Activated T-helper 1 cell treated with anti-CD3 and anti-CD28 coated beads, Interleukin-2, amount 50 U/mL, for 16 hours (primary cell): ENCODE measurements at places on chromosomes 1 and 21.

DNA sequence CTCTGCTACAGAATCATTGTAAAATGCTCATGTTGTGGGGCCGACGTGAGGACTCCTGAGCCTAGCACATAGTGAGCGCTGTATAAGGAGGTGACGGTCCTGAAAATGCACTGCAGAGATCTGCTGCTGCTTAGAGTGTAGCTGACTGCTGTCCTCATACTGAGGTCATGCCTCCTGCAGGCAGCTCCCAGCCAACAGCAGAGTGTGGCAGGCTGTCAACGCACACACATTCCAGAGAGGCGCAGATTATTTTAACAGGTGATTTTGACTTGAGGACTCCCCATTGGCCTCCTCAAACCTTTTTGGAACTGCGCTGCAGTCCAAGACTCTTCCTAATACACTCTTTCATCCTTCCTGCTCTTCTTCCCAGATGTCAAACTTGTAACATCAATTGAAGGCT, 119.8 kb upstream of the KCNJ6 start:
- DNase-seq, result no peak

DNA sequence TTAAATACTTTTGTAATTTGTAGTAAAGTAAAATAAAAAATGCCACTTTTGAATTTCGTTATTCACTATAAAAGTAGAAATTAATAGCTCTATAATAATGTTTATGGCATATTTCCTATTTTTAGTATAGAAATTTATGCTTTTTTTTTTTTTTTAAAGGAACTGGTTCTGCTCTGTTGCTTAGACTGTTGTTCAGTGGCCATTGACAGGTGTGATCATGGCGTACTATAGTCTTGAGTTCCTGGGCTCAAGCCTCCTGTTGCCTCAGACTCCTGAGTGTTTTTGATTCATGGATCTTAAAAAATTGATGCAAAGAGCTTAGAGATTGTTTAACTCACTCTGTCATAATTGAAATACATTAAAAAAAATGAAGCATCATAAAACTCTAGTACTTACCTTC, 53.6 kb downstream of the RPS6KC1 start:
- no peak for DNase-seq

DNA sequence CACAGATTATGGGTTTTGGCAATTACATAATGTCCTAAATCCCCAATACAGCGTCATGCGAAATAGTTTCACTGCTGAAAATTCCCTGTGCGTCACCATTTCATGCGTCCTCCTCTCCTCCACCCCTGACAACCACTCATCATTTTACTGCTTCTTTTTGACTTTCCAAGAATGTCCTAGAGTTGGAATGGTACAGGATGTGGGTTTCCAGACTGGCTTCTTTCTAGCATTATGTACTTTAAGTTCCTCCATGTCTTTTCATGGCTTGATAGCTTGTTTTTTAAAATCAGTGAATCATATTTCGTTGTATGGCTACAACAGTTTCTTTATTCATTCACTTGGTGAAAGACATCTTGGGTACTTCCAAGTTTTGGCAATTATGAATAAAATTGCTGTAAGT, 7.4 kb downstream of the NBPF3 start:
- DNase-seq, result no peak

DNA sequence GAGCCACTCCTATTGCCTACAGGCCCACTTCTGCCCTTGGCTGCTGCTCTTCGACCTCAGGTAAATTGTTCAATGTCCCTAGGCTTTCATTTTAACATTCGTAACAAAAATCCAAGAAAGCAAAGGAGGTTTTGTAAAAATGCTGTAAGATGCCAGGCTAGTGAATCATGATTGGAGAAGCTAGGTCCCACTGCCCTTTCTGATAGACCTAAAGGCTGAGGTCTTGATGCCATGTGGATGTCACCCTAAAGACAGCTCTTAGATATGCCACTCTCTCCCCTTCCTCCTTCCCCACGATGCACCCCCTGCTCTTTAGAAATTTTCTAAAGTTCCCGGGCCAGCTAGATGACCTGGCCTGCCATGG, 9.9 kb upstream of the TMEM39B start:
- DNase-seq, result no peak

DNA sequence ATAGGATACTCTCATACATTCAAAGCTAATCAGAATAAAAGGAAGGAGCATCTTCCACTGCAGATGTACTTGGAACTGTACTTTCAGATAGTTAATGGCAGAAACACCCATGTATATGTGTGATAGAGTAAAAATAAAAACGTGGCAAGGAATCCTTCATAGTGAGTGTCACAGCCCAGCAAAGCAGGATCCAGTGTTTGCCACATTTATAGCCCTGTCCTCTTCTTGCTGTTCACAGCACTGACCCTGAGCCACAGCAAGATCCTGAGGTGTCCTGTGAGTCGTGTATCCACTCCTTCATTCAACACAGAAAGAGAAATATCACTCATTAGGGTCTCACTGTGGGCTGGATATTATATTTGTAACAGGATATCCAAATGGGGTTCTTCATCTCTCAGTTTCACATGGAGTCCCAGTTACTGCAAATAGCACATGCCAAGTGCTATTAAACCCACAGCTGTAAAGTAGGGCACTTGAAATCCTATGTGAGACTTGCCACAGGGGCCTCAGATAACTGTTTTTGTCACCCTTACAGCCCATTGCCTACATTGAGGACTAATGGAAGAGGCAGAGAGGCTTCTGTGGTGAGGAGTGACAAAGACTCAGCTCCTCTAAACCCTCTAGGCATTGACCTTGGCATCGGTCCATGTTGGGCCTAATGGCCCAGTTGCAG, 41.3 kb downstream of the CYP2J2 start:
- no peak for DNase-seq
